ENCODE measurements at places on chromosomes 1 and 21. TPM values are rescaled to one million over a fixed set of nuclear protein-coding genes. Genes with fewer than 3 reads are reported as not detected.
A peak's percentile ranks its signal among the peaks of the same experiment; 100 is the strongest.

OPRD1 gene
- total RNA-seq, result not detected

FTCD gene
- total RNA-seq, result 1.6 TPM

KCNK2 gene
- total RNA-seq, result 0.32 TPM

TTC24 gene
- not detected for total RNA-seq

THEM5 gene
- not detected for total RNA-seq

CSF1 gene
- total RNA-seq, result 30.8 TPM

ZBTB8A gene
- 3.0 TPM for total RNA-seq

NEK2 gene
- 0.68 TPM for total RNA-seq

NBPF12 gene
- total RNA-seq, result 4.8 TPM

C1orf87 gene
- not detected for total RNA-seq

DNA sequence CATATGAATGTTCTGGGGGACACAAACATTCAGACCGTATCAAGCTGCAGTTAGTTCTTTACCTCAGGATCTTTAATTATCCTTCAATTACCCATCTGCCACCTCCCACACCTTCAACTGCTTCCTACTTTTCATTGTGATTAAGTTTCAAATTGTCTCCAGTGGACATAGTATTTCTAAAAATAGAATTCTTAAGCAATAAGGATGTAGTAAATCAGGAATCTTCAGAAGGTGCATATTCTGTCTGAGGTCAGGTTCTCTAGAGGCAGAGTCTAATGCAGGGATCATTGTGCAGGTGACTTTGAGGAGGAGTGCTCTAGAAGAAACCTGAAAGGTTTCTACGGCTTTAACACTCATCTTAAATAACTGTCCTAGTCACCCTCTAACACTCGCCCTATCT lies 102.6 kb upstream of the PPP2R5A start:
- DNase-seq, result no peak

DNA sequence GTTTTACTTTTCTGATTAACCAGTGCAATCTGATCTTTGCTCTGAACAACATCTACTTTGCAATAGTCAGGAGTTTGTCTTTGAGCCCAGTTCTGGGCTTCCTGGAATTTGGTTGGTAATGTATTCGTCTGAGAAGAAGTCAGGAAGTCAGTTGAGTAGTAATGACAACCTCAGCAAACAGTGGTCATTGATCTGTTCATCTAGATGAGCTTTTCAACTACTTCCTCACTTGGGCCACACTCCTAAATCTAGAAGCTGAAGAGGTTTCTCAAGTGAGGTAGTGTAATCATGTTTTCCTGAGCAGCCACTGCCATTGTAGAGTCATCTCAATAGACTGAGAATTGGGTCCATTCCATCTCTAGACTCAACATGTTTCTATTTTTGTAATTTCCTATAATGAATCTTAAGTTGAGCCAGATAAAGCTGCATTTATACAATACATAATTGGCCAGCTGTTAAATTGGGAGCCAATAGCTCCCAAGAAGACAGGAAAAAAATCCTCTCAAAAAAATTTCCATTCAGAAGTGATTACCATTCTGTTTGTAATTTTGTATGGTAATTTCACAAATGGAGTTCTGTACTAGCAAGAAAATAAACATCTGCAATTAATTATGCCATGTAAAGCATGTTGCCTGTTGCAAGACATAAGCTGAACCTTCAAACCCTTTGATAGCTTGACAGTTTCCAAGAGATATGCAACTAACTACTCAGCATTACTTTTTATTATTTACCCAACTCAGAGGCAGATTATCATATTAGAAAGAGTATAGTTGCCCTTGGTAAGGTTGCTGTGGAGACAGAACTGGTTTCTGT lies 49.6 kb downstream of the WDR64 start:
- DNase-seq, result no peak

DNA sequence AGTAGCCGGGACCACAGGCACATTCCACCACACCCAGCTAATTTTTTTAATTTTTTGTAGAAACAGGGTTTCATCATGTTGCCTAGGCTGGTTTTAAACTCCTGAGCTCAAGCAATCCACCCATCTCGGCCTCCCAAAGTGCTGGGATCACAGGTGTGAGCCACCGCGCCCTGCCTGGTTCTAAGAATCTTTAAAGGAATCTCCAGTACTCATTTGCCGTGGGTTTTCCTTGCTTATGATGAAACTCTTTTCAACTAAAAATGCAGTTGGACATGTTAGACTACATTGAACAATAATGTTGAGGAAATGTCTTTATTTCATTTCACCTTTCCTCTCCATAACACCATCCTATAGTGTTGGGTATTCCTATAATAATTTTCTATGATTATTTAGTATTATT lies 121.6 kb downstream of the ZNF281 start:
- no peak for DNase-seq

GRCh38 chr1:3864884-3865283 lies 7.6 kb downstream of the DFFB start:
- DNase-seq, result no peak

GRCh38 chr1:165330483-165330882 lies 26.0 kb downstream of the LMX1A start:
- DNase-seq, result no peak

- peak; percentile 59 for DNase-seq
These were observed 16.3 kb downstream of the IER5 start for GRCh38 chr1:181104790-181105133.

- DNase-seq, result no peak
These were observed 228.1 kb downstream of the AKT3 start for GRCh38 chr1:243621973-243622372.

DNA sequence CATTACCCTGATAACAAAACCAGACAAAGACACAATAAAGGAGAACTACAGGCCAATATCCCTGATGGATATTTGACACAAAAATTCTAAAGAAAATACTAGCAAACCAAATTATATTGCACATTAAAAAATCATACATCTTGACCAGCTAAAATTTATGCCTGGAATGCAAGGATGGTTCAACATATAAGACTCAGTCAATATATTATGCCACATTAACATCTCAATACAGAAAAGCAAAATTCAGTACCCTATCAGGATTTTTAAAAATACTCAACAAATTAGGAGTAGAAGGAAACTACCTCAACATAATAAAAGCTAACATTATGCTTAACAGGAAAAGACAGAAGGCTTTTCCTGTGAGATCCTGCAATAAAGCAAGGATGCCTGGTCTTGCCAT lies 177.1 kb downstream of the MAGI3 start:
- no peak for DNase-seq

- DNase-seq, result no peak
These were observed 398.3 kb downstream of the KCNT2 start for GRCh38 chr1:196209983-196210382.

GRCh38 chr21:37615962-37616361 lies 249.4 kb downstream of the DYRK1A start:
- DNase-seq, result no peak

DNA sequence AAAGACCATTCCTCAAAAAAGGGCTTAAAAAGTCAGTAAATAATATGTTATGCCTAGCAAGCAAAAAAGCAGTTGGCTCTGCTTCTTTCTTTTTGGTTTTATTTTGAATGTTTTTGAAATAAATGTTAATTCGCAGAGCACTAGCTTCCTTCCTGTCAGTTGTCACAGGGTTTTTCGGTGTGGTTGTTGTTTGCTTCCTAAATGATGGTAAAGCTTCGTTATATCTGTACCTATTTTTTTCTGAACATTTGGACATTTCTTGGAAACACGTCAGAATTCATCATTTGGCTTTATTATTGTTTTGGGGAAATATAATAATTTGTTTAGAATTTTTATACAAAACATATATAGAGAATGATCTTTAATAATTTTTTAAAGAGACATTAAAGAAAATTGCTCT lies 351.9 kb upstream of the SGIP1 start:
- no peak for DNase-seq

DNA sequence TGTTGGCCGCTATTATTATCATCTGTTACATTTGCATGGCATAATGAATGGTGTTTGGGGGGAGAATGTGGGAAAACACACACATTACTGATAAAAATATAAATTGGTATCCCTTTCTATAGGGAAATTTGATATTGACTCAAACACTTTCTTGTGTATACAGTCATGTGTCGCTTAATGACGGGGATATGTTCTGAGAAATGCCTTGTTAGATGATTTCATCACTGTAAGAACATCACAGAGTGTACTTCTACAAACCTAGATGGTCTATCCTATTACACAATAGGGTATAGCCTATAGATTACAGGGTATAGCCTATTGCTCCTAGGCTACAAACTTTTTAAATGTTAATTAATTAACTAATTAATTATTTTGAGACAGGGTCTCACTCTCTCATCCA lies 67.2 kb upstream of the B3GALNT2 start:
- no peak for DNase-seq

- DNase-seq, result no peak
These were observed 9.4 kb downstream of the TMEM35B start for GRCh38 chr1:34975771-34976170.

DNA sequence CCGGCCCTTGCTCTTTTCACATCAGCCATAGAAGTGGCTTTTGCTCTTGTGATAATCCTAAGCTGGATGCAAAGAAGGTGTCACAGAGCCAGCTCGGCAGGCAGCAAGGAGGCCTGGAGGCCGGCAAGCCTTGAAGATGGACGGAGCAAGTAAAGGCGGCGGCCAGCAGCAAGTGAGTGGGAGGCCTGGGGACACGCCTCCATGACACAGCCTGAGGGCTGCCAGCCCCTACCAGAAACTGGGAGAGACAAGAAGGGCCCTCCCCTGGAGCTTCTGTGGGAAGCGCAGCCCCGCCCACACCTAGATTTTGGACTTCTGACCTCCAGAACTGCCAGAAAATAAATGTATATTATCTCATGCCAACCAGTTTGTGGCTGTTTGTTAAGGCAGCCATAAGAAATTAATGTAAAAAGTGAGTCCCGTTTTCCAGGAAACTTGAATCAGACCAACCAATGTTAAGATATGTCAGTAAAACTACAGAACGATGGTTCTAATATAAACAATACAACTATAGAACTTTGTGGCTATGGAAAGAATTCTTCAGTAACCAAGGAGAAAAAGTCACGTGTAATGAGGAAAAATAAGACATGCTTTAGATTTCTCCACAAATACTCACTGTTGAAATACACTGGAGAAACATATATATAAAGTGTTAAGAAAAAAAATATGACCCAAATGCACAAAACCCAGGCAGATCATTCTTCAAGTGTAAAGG lies 49.9 kb downstream of the BACE2 start:
- peak; percentile 83 for DNase-seq

GRCh38 chr1:187266051-187266450 lies 437.3 kb downstream of the PLA2G4A start:
- DNase-seq, result no peak

GRCh38 chr1:117674521-117675400 lies 68.9 kb downstream of the TENT5C start:
- DNase-seq, result no peak

DNA sequence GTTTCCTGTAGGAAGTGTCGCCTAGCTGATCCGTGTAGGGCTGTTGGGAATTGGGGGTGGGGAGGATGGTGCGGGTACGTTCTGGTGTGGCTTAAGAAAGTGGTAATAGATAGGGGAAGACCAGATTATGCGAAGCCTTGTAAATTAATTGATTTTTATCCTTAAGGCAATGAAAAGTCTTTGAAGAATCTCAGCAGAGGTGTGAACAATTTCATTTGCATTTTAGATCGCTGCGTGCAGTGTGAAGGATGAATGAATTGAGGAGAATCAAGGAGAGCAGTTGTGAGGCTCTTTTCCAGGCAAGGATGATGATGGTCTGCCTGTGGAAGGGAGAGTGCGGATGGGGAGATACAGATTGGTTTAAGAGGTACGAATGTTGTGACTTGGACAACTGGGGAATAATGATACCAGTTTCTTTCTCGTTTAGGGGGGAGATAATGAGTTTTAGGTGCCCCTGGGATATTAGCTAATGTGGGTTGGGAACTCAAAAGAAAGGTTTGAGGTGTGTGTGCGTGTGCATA lies 813 bp upstream of the DEDD start:
- DNase-seq, result no peak

DNA sequence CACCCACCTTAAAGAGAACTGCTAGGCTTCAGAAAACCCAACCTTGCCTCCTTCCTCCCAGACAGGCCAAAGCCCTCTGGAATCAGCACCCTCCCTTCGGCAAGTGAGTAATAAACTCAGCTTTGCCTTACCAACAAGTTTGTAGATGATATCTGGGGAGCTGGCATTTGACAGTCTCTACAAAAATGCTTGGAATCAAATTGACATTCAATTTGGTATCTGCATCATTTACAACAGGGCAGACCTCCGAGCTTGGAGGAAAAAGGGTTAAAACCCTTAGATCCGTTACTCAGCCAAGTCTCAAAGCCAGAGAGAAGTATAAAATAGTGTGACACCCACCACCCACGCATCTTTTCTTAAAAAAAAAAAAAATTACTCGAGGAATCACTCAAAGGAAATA lies 149.3 kb upstream of the EDN2 start:
- DNase-seq, result no peak

- no peak for DNase-seq
These were observed 1512.7 kb upstream of the TPTE start for GRCh38 chr21:9008636-9009035.

DNA sequence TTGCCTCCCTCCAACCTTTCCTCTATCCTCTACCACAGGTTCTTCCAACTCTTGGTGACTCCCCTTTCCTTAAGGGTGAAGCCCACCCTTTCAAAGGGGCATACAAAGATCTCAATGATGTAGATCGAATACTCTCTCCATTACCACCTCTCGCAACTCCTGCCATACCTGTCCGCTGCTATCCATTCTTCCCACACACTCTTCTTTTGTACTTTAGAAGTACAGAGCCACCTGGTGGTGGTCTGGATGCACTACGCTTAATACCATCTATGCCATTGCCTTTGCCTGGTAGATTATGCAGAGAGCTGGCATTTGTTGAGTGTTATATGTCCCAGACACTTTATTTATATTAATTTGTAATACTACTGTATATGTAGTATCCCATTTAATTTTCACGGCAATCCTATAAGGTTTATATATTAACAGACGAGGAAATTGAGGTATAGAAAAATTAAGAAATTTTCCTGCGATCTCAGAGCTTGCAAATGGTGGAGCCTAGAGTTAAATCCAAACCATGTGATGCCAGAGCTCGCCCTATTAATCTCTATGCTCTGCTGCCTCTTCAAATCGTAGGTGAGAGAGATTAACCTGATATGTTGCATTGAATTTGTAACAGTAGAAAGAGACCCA lies 22.9 kb downstream of the TSHB start:
- DNase-seq, result peak; percentile 45
